ENCODE measurements at places on chromosomes 12 and 14. TPM values are rescaled to one million over a fixed set of nuclear protein-coding genes. Genes with fewer than 3 reads are reported as not detected.

PRB2 gene
- not detected for total RNA-seq

DNA sequence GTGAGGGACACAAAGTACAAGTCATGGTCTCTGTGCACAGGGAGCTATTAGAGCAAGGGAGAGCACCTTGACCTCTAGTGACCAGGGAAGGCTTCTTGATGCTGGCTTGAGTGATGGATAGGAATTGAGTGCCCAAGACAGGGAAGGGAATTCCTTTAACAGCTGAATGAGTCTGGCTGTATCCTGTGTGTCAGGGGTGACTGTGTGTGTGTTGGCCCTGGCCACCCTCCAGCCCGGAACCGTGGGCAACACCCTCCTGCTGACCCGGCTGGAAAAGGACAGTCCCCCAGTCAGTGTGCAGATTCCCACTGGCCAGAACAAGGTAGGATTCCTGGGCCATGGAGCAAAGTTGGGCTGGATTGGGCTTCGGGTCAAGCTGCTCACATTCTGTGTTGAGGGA lies 5.5 kb upstream of the PFDN5 start:
- DNase-seq: no peak

DNA sequence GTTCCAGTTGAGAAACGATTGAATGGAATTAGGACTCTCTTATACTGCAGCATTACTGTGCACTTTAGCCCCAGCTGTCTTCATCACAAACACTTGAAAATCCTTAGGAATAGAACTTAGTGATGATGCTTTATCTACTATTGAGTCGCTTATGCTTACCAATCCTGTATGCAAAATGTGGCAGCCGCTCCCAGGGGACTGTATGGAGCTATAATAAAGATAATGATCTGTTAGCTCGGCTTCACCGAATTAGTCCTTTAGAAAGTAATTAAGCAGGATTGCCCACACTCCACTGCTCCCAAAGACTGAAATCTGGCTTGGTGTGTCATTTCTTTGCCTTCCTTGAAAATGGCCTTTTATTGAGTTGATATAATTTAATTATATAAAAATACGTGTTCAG lies 10.6 kb downstream of the EML1 start:
- DNase-seq: no peak

RTL1 gene
- total RNA-seq: 159 TPM

DNA sequence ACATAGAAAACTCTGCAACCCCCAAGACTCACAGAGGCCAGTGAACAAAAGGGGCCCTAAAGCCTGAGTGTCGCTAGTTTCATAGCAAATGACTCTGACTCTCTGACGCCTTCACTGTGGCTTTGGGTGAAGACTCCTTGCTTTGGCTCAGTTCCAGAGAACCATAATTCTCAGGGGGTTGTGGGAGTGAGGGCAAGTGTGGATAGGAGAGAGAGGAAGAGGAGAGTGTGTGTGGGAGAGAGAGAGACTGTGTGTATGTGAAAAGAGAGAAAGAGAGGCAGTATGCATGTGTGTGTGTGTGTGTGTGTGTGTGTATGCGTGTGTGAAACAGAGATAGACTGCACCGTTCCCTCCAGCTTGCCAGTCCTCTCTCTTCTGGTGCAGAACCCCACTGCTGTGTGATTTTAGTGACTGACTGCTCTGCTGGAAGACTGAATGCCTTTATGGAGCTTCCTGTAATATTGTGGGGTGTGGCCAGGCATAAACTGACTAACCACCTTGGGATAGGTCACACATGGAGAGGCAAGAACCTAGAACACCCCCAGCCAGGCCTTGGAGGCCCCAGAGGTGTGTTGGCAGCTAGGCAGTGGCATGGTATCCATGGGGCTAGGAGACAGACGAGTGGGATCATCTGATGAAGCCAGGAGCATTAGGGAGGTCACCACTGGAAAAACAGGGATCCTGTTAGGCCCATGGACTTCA lies 45.9 kb upstream of the STXBP6 start:
- DNase-seq: no peak

DNA sequence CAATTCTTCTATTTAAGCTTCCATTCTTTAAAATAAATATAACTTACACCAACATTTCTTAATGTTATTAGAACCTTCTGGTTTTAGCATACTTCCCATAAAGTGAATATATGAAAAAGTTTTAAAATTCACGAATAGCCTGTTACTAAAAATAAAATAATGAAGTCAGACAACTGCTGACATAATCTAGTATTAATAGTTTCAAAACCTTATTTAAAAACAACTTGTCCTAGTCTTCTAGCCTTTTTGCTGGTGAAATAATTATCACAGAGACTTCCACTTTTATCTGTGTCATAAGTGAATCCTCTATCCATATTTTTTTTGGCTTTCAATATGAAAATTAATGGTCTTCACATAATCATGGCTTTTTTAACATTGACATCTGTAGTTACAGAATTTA lies 93.8 kb upstream of the MON2 start:
- no peak for DNase-seq

AQP2 gene
- 0.29 TPM for total RNA-seq

GRCh38 chr14:93200553-93200952 lies 6.3 kb downstream of the GON7 start:
- no peak for DNase-seq

DNA sequence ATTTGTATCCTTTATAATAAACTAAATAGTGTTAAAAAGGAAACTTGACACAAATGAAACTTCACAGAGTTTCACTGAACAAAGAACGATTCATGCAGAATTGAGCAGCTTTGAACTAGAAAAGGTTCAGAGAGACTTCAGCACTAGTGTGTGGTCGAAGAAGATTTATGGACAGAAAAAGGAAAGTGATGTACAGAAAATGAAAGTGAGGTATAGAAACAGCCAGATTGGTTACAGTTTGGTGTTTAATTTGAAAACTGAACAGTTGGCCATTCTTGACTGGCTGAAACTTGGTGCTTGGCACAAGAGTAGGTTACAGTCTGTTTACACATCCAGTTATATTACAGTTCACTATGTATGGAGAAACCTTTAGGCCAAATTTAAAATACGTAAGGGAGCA lies 207.1 kb downstream of the GALC start:
- DNase-seq: no peak

GRCh38 chr14:47044841-47045240 lies 393.3 kb upstream of the RPL10L start:
- DNase-seq: no peak

DNA sequence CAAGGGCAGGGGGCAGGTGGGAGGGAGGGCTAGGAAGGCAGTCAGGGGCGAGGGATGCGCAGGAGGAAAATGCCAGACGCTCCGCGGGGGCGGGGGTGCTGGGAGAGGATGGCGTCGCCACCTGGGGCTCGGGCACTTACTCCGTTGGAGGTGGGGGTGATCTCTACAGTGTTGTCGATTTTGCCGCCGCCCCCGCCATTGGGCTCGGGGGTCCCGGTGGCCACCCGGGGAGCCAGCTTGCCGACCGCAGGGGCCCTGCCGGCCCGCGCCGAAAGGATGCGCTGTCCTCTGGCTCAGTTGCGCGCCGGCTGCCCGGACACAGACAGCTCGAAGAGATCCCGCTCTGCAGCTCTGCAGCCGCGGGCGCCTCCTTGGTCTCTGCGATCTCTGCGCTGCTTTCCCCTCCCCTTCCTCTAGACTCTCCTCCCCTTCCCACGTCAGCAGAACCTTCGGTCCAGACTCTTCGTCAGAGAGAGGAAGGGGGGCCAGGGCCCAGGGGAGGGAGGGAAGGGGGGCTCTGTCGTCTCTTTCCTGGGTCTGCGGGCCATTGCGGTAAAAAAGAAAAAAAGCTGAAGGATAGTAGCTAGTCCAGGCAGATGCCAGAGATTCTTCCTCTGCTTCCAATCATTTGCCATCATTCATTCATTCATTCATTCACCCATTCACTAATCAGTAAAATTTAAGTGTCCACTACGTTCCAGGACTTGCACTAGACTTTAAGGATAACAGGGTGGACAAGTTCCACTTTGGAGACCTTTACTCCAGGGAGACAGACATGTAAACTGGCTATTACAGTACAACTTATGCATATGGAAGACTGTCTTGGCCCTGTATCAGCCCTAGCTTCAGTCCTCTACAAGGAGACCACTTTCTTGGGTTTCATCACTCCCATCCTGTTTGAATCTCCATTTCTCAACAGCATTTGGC lies at the start of gene SLC22A17:
SLC22A17 (minus strand) TSS at position 382 of the 927 bp plus-strand sequence.
- peak; percentile 36 for DNase-seq

- no peak for DNase-seq
Measured at GRCh38 chr12:68154779-68155178, 4.8 kb downstream of the IFNG start.

GRCh38 chr14:79645753-79646362 lies 565.4 kb downstream of the DIO2 start:
- DNase-seq: no peak

CCNT1 gene
- 48.8 TPM for total RNA-seq

GRCh38 chr14:64786296-64787149 lies 82.3 kb downstream of the PLEKHG3 start:
- DNase-seq: no peak

ACOT4 gene
- total RNA-seq: 1.3 TPM

- DNase-seq: no peak
Measured at GRCh38 chr14:72154645-72155378, 222.6 kb downstream of the RGS6 start.

- no peak for DNase-seq
Measured at GRCh38 chr14:102799684-102800562, 22.7 kb downstream of the TRAF3 start.

TSPAN8 gene
- 0.33 TPM for total RNA-seq

INHBC gene
- total RNA-seq: not detected

DNA sequence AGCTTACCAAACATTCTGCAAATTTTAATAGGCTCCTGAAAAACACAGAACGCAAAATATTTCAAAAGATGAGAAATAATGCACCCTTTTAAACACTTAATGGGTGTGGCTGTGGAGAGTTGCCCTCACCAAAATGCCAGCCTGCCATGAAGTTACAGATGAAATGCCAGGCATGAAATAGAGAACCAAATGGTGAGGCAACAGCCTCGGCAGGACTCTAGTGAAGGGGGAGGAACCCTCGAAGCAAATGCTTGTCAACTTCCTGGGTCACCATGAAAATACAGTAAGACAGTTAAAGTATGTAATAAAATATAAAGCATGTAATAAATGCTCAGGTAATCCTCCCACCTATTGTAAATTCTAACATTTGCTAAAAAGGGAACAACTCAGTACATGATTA lies 24.1 kb downstream of the DUSP16 start:
- no peak for DNase-seq

DNA sequence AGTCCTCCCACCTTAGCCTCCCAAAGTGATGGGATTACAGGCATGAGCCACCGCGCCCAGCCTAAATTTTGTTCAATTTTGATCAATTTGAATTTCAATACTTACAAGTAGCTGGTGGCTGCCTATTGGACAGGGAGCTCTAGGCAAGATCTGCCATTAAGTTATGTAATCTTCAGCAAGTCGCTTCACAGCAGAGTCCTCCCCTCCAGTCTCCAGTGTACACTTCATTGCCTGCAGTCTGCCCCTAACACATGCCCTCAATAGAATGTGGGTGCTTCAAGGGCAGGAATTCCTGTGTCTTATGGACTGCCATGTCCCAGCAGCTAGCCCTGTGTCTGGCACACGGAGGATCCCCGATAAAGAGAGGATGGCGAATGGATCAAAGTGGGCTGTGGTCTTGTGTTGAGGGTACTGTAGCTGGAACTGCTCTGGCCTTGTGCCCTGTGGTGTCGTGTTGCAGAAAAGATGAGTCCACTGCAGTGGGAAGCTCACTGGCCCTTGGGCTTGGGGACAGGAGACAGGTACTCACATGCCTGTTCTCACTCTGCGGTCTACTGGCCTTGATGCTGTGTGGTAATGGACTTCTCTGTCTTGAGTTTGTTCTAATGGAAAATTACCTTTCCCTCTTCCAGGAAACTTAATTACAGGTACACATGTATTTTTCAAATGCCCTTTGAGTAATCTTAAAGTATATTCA lies 67.6 kb downstream of the TECPR2 start:
- DNase-seq: no peak

- no peak for DNase-seq
Measured at GRCh38 chr12:76586764-76587395, 27.3 kb upstream of the OSBPL8 start.

GRCh38 chr14:77139022-77139421 lies 2.6 kb downstream of the ZDHHC22 start:
- no peak for DNase-seq

DNA sequence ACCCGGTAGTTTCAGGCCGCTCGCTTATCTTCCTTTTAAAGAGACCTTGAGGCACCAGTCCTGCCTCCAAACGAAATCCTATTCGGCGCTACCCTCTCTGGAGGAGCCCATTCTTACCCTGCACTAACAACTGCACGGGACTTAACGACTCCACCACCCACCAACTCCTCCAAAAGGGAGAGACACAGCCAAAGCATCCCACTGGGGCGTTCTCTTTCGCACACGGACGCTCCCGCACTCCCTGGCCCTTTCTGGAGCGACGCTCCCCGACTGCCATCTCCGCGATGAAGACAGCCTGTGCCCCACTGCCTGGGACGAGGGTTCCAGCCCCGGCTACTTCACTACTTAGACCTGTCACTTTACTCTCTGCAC lies 650 bp downstream of the GALC start:
- DNase-seq: no peak

DNA sequence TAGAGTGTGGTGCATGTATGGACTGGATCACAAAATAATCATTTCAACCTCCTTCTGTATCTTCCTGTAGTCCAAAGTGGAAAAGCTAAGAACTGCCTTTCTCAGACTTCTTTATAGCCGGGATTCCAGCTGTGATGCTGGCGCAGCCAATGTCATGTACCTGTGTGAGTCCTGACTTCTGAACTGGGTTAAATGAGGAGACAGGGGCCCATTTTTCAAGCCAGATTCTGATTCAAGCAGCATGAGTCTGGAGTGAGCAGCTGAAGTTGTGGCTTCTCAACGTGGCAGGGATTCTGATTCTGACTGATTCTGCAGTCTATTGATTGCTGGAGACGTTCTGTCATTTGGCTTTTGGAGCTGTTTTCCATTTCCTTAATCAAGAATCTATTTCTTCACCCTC lies 111.2 kb downstream of the ST8SIA1 start:
- DNase-seq: no peak

- no peak for DNase-seq
Measured at GRCh38 chr12:130424858-130425697, 87.4 kb downstream of the PIWIL1 start.

- DNase-seq: no peak
Measured at GRCh38 chr14:86815341-86815740, 1177.6 kb downstream of the GALC start.

Measured in progenitor cell of endocrine pancreas (in vitro differentiated cells).